Activated naive CD4-positive, alpha-beta T cell treated with anti-CD3 and anti-CD28 coated beads for 36 hours (primary cell): ENCODE measurements at places on chromosomes 2 and 18.

GRCh38 chr2:7012141-7012764 lies 95.0 kb downstream of the RNF144A start:
- peak; percentile 20 for DNase-seq

- DNase-seq = peak; percentile 19
Measured at GRCh38 chr2:48589170-48589767, 28.4 kb upstream of the GTF2A1L start.

- no peak for DNase-seq
Measured at GRCh38 chr18:31973929-31974546, 31.1 kb upstream of the TRAPPC8 start.

GRCh38 chr18:63823516-63824219 lies 48.5 kb downstream of the SERPINB7 start:
- DNase-seq = peak; percentile 60

DNA sequence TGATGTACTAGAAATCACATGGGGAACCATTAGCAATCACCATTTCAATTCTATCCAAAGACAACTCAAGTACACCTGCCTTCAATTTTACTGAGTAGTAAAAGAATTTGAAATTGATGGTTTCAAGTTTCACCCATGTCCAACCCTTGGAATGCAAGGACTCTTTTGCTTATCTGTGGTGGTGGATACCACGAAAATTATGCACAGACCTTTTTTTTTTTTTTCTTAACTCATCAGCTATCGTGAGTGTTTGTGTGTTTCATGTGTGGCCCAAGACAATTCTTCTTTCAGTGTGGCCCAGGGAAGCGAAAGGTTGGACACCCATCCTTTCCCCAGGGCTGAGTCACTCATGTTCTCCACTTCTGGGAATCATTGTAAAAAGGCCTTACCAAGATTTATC lies 23.1 kb downstream of the ID2 start:
- DNase-seq = no peak

GRCh38 chr2:126431136-126431535 lies 224.8 kb upstream of the GYPC start:
- DNase-seq = no peak

GRCh38 chr18:35697869-35698268 lies 116.3 kb downstream of the GALNT1 start:
- no peak for DNase-seq

DNA sequence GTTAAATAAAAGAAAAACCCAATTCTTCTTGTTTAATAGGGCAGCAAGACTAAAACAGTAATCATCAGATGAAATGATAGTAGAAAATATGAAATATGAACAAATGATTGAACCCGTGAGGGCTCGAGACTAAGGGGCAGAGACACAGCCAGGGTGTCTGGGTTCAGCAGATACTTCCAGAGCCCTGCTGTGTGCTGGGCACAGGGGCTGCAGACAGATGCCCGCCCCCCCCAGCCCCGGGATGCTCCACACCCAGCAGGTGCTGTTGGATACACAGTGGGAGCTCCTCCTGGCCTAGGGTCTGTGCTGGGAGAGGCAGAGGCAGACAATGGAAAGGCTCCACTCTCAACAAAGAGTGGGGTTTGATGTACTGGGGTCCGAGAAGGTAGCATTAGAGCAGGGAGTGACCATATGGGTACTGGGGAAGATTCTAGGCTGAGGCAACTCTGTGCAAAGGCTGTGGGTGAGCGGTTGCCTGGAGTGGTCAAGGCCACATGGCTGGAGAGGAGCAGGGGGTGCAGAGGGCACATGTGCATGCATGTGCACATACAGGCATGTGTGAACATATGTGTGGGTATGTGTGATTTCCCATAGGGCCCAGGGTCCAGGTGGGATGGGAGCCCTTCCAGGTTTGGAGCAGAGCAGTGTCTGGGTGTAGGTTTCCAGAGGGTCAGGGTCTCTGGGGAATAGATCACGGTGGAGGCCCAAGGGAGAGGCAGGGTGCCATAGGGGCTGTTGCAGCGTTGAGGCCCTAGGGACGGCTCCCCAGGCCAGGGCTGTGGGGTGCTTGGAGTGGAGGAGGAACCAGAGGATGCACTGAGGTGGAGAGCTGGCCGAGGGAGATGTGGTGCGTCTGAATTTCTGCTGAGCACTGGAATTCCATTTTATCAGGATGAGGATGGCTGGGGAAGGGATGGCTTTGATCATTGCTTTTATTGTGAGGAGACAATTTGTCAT lies 36.7 kb downstream of the LDLRAD4 start:
- DNase-seq = no peak

DNA sequence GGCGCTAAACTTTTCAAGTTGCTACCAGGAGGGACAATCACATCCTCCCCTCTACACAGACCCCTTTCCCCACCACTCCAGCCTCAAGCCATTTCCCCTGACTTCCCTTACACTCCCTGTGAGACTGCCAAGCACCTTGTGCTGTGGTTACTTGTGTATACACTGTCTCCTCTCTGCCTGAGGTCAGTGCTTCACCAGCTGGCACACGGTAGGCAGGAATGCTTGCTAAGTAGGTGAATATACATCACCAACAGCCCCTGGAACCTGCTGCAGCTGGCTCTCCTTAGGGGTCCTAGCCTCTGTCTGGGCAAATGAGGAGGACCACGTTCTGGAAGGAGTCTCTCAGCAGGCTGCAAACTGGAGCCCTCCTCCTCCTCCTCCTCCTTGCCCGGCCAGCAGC lies 38.3 kb upstream of the ACAA2 start:
- DNase-seq = no peak

GRCh38 chr2:76930056-76930744 lies 592.0 kb downstream of the LRRTM4 start:
- DNase-seq = no peak

DNA sequence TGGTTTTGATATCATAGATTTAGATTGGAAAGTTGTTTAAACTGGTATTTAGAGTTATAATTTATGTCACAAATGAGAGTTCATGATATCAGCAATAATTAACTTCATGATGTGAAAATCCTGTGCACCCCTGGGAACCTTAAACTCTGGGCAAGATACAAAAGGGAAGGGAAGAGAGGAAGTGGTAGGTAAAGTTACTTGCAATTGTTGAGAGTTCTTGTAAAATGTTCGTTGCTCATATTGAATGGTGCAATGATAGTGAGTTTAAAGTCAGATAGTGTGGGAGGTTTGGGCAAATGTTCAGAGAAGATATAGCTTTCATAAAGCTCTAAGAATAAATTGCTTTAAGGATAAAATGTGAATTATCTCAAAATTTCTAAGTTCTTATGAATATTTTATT lies 75.4 kb downstream of the SP110 start:
- no peak for DNase-seq

GRCh38 chr2:5913711-5914395 lies 221.7 kb downstream of the SOX11 start:
- no peak for DNase-seq

DNA sequence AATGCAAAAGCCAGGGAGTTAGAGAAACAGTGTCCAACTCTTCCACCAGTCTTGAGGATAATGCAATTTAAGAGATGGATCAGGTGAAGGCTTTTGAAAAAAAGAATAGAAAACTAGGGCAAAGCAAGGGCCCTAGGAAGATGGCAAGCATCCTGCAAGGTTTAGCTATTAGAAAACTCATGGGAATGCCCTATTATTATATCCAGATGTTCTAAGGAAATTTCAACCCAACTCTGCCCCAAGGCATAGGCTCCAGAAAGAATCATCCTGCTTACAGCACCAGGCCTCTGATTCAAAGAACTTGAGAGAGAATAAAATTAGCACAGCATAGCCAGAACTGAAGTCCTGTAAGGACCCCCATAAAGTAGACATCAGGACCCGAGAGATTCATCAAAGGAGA lies 68.1 kb downstream of the EN1 start:
- DNase-seq = no peak

DNA sequence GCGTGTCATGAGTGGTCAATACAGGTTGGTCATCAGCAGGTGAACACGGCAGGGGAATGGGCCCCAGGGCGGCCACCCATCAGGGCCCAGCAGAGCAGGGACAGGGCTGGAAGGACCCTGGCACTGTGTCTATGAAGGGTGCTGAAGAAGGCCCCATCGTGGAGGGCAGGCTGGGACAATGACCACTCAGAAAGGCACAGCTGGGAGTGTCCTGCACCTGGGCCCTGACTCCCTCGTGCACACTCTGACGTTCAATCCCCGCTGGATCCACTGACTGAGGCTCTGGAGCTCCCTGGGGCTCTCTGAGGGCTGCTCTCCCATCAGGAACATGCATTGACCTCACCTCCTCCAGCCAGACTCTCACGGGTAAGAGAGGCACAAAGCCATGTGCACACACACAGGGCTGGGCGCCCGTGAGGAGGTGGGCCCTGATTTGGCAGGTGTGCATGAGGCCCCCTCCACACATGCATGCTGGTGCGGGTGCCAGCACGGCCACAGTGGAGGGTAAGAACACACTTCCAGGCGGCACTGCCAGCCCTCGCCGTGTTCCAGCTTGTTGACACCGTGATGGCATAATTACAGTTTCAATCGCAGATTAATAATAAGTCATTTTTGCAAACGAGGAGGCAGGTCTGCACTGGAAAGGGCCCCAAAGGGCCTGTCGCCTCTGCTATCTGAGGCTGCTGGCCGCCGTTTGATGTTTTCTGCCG lies 58.5 kb downstream of the SMAD7 start:
- DNase-seq = no peak

DNA sequence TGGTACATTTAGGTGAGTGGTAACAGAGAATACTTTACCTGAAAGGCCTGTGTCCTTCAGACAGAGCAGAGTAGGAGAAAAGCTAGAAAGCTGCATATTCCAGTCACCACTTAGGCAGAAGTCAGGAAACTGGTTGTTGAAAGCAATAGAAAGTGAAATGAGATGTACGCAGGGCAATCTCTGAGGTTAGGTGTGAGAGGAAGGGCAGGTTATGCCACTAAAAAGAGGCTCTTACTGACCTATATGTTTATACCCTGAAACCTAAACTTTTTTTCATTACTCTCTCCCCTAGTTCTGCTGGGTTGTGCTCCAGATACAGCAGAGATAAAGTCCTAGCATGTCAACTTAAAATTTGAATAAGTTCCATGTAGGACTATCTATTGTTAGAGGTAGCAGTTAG lies 93.5 kb downstream of the COX7A2L start:
- no peak for DNase-seq

DNA sequence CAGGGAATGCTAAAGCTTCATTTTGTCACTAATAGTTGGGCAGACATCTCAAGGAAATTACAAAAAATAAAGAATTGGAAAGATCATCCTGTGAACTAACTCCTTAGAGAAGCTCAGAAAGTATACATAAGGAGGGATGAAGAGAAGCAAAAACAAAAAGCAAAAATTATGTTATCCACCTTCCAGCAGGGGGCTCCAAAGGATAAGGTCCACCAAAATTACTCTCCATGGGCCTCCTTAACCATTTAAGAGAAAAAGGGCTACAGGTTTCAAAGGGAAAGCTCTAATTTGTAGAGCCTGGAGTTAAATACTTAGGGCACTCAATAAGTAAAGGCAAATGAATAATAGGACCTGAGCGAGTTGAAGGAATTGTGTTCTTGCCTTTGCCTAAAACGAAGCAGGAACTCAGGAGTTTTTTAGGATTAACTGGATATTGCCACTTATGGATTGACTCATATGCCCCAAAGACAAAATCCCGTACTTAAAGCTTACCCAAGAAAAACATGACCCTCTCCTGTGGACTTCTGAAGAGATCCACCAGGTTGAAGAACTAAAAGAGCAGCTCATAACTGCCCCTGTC lies 1167.9 kb downstream of the DSC3 start:
- DNase-seq = peak; percentile 5
